ENCODE measurements at places on chromosomes 7 and 10.

- no peak for DNase-seq
Observed at GRCh38 chr10:87844837-87845623, 18.3 kb downstream of the KLLN start.

DNA sequence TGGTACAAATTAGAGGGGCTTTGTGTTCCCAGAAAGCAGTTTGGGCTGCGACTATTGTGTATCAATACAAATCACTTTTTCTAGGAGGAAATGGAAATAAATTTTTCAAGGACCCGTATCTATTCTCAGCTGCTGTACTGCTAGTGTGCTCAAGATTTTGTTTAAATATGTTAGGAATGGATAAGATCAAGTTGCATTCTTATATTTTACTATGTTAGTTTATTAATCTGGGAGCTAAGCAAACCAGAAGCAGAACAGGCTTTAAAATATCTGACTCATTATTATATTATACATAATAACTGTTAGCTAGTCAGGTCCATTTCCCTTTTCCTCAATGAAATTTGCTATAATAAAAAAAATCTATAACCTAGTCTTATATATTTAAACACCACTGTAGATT, 11.1 kb upstream of the GLCCI1 start:
- DNase-seq: no peak

- no peak for DNase-seq
Observed at GRCh38 chr7:97094284-97094930, 23.1 kb upstream of the SDHAF3 start.

- no peak for DNase-seq
Observed at GRCh38 chr7:35802649-35803048, 1.8 kb downstream of the SEPTIN7 start.

- no peak for DNase-seq
Observed at GRCh38 chr10:109247814-109248213, 675.5 kb downstream of the XPNPEP1 start.

GRCh38 chr10:21746118-21746517, 212.1 kb downstream of the MLLT10 start:
- DNase-seq: no peak

GRCh38 chr10:58514111-58514770, 1.6 kb downstream of the BICC1 start:
- DNase-seq: no peak

DNA sequence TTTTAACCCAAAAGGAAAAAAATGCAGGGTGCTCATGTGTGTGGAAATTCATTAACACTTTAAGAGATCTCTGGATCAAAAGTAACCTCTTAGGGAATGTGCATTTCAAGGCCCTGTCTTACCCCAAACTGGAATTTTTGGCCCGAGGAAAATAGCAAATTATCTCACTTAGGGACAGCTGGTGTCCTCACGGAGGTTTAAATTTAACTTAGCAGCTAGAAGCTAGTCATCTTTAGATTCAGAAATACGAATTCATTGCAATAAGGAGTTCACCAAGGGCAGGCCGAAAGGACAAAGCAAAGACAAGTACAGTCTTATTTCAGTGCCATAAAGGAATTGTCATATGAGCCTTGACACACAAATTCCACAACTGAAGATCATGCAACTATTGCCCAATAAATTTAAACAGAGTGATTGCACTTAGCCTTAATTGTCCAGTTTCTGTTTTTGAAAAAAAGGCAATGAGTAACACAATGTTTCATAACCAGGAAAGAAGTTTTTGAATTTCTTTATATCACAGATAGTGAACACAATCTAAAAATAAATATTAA, 22.4 kb upstream of the SEMA3C start:
- DNase-seq: no peak

GRCh38 chr10:3622845-3623621, 162.0 kb downstream of the KLF6 start:
- no peak for DNase-seq

DNA sequence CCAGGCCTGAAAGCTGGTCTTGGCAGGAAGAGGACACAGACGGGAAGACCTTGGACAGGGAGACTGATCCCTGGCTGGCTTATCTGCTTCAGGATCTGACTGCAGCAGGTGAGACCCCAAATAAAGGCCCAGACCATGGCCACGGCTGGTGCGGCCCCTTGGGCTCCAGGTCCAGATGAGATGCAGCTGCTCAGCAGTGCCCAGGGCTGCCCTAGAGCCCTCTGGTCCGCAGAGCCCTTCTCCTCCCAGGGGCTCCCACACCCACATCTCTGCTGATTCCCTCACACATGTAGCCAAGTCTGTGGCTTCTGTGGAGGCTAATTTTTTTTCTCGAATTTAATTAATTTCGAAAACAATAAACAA, 46.3 kb downstream of the VIPR2 start:
- DNase-seq: no peak

- no peak for DNase-seq
Observed at GRCh38 chr7:38375453-38375852, 102.0 kb upstream of the TARP start.

GRCh38 chr7:95859429-95859828, 87.1 kb downstream of the DYNC1I1 start:
- no peak for DNase-seq

- DNase-seq: no peak
Observed at GRCh38 chr10:18313140-18313530, 172.9 kb downstream of the CACNB2 start.

DNA sequence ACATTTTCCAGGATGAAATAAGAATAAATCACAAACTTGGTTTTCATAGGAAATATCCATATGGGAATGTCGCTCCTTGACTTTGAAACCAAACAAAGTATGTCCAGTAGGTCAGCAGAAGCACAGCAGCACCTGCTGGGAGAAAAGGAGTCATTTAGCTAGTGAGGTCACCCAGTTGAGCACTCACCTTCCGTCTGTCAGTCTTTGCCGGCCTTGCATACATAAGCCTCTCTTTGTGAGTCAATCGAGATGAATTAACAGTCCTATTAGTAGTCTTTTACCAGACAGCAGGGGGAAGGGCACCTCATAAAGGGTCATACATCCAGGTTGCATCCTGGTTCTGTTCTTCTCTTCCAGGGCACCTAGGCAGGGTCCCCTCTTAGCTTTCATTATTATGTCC, 232.5 kb upstream of the FZD1 start:
- DNase-seq: no peak

GRCh38 chr7:16795624-16796023, 9.2 kb downstream of the AGR2 start:
- DNase-seq: no peak

- DNase-seq: no peak
Observed at GRCh38 chr10:10811562-10811961, 206.1 kb upstream of the CELF2 start.

DNA sequence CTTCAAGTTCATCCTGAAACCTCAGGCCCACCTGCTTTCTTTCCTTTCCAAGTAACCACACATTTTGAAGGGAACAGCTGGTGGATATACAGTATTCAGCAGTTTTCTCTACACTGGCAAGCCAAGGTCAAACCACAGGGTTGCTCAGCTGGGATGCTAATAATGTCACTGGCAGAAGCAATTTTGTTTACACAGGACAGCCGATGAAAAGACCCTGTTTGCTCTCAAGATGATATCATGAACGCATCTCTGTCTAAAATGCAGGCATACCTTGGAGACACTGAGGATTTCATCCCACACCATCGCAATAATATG, 186.2 kb downstream of the USP6NL start:
- DNase-seq: no peak

- no peak for DNase-seq
Observed at GRCh38 chr7:22662036-22662435, 65.0 kb upstream of the IL6 start.

DNA sequence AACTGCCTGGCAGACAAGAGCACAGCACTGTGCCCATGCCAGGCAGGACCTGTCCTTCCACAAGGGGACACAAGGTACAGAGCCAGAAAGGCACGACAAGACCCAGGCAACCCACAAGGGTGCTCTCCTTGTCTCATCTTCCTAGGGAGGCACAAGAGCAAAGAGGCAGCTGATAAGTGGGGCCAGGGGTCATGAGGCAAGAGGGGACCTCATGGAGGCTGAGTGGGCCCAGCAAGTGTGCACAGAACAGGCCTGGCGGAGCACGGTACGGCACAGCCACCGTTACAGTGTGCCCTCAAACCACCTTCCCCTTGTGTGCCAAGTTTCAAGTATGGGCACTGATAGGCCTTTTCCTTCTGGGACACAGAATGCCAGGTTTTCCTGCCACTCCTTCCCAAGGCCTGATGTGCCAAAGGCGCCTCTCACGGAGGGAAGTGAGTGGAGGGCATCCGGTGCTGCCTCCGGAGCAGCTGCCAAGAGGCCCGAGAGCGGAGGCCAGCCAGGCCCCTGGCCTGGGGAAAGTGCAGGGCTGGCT, 75.6 kb downstream of the FAM53B start:
- no peak for DNase-seq

GRCh38 chr7:23276376-23276775, 22.8 kb upstream of the MALSU1 start:
- DNase-seq: no peak

GRCh38 chr10:44756216-44756615, 154.9 kb upstream of the TMEM72 start:
- no peak for DNase-seq

- no peak for DNase-seq
Observed at GRCh38 chr10:71042216-71042615, 153.9 kb upstream of the PCBD1 start.
